GM23338 (cell line): ENCODE measurements at places on chromosomes 16 and 17. TPM values are rescaled to one million over a fixed set of nuclear protein-coding genes. Genes with fewer than 3 reads are reported as not detected.

- H3K4me3 ChIP-seq, result peak within 1 kb of the TSS; percentile 61
- no peaks in the 10 kb centered on the region for H3K36me3 ChIP-seq
- H3K27ac ChIP-seq, result no peak within 1 kb of the TSS
- peaks cover 34% of the 10 kb centered on the region for H3K4me1 ChIP-seq
- peak; percentile 83 for DNase-seq
These were observed at the start of gene TPPP3 for GRCh38 chr16:67393111-67393787. TSS of gene TPPP3 (minus strand) at chr16:67393498. CDS start at chr16:67391111, 2,387 bp downstream.

Gene NPIPB8
- 0.14 TPM in 1 of 2 replicates, not detected in the other for total RNA-seq

- no peaks in the 10 kb centered on the region for H3K36me3 ChIP-seq
- H3K27ac ChIP-seq, result no peak overlapping the region
- no peak overlapping the region for H3K4me3 ChIP-seq
- H3K27me3 ChIP-seq, result no peaks in the 10 kb centered on the region
- H3K4me1 ChIP-seq, result peaks cover 10% of the 10 kb centered on the region
- no peak for DNase-seq
These were observed 16.3 kb downstream of the FAM117A start for GRCh38 chr17:49747632-49748031.

DNA sequence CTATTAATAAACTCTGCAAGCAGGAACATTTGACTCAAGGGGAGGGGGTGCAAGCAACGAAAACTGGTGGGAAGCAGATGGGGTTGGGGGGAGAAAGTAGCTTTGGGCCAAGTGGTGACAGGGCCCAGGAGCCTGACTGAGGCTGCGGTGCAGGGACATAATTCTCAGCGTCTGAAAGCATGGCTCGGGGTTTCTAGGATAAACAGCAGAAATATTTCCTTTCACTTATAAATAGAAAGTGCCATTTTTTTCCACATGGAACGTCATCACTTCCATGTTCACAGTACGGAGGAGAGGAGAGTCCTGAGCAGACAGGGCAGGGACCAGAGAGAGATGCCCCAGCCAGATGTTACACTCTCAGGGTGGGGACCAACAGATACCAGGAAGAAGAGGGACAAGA lies 197.1 kb downstream of the ZFHX3 start:
- DNase-seq, result no peak
- no peak overlapping the region for H3K27ac ChIP-seq
- no peaks in the 10 kb centered on the region for H3K27me3 ChIP-seq
- no peak overlapping the region for H3K4me3 ChIP-seq

Gene MMP2
- total RNA-seq, result 40.2 and 43.8 TPM in 2 replicates

Gene MT1A
- total RNA-seq, result not detected in 2 replicates

- no peak for DNase-seq
- no peak overlapping the region for H3K4me3 ChIP-seq
- no peaks in the 10 kb centered on the region for H3K36me3 ChIP-seq
- H3K4me1 ChIP-seq, result peaks cover 15% of the 10 kb centered on the region
- H3K27ac ChIP-seq, result no peak overlapping the region
- H3K27me3 ChIP-seq, result peaks cover 91% of the 10 kb centered on the region
These were observed 193.4 kb upstream of the CPHXL start for GRCh38 chr16:75919664-75920063.

Gene EVPLL
- total RNA-seq, result 0.12 and 0.42 TPM in 2 replicates

- H3K27ac ChIP-seq, result peak overlapping the region; percentile 36
- no peaks in the 10 kb centered on the region for H3K27me3 ChIP-seq
- peaks cover 21% of the 10 kb centered on the region for H3K4me1 ChIP-seq
- H3K4me3 ChIP-seq, result peak overlapping the region; percentile 100
These were observed 1.7 kb upstream of the LASP1 start for GRCh38 chr17:38867968-38868816.

Gene KRT33A
- not detected in 2 replicates for total RNA-seq

Gene TNFRSF17
- not detected in 2 replicates for total RNA-seq

GRCh38 chr16:57966204-57966771 lies 4.6 kb downstream of the CNGB1 start:
- no peaks in the 10 kb centered on the region for H3K4me1 ChIP-seq
- no peak overlapping the region for H3K4me3 ChIP-seq
- no peaks in the 10 kb centered on the region for H3K36me3 ChIP-seq
- DNase-seq, result no peak
- no peaks in the 10 kb centered on the region for H3K27me3 ChIP-seq

Gene SMPD3
- total RNA-seq, result 0.31 and 0.83 TPM in 2 replicates

Gene CLEC18A
- 0.16 and 0.90 TPM in 2 replicates for total RNA-seq

DNA sequence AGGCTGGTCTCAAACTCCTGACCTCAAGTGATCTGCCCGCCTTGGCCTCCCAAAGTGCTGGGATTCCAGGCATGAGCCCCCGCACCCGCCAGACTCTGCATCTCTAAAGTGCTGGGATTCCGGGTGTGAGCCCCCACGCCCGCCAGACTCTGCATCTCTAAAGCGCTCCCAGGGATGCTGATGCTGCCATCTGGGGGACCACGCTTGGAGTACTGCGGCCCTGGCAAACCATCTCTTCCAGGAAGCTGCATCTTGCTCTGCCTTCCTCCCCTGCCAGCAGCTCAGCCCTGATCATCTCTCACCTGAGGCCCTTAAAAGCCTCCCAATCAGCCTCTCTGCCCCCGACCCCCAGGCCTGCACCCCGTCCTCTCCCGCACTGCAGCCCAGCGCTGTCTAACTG lies 4.1 kb downstream of the CEP295NL start:
- H3K4me3 ChIP-seq, result 0 out of 2 replicates have a peak overlapping the region, but pooled peaks have one; percentile 12
- peak; percentile 41 for DNase-seq
- no peaks in the 10 kb centered on the region for H3K36me3 ChIP-seq
- no peaks in the 10 kb centered on the region for H3K27me3 ChIP-seq

DNA sequence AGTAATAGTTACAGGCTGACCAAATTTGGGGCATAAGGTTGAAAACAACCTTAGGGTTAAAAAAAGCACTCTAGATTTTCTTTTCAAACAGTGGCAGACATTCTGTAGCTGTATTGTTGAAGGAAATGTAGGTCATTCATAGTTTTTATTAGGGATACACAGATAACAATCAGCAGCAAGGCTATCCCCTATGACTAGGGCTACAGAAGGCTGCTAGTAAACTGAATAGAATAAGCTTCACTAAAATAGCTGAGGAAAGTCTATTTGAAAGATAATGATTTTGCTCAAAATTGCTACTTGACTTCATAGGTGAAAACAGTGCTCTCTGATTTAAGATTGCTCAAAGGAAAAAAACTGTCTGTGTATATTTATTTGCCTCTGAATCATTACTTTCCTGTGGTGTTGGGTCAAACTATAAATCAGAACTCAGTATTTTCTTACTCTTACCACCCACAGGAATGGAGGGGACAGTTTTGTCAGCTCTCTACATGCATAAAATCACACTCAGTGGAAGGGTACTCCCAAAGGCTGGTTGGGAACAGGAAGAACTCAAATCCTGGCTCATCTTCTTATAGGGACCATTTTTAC lies 24.8 kb downstream of the RPGRIP1L start:
- H3K27ac ChIP-seq, result no peak overlapping the region
- no peaks in the 10 kb centered on the region for H3K36me3 ChIP-seq
- H3K4me3 ChIP-seq, result no peak overlapping the region
- peaks cover 13% of the 10 kb centered on the region; the same call in 1 of the 2 replicates for H3K4me1 ChIP-seq

DNA sequence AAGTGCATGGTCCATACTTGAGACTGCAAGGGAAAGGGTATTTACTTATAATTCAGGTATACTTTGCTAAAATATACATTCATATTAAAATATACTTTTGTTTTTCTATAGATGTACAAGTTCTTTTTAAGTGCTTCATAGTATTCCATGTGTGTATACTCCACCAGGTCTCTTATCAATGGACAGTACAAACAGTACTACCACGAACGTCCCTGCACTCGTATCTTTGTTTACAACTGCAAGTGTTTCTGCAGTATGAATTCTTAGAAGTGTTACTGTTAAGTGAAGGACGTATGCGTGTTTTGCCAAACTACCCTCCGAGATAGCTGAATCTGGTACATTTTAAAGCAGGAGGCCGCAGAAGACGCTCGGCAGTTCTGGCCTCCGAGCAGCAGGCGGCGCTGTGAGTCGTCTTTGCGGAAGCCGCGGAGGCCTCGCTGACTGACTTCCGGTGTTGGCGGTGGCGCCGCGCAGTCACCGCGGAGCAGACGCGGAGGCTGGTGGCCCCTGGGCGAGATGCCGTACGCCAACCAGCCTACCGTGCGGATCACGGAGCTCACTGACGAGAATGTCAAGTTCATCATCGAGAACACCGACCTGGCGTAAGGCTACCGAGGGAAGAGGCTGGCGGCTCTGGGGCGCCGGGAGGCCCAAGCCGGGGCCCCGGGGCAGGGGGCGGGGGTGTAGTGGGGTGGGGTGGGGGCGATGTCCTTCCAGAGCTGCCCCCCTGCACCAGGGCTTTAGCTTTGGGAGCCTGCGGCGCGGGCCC lies at the start of gene POLR2C:
TSS of gene POLR2C (plus strand) at position 471 of the 769 bp plus-strand sequence. CDS start at position 517, 46 bp downstream.
- no peak within 1 kb of the TSS for H3K27ac ChIP-seq
- peak; percentile 91 for DNase-seq
- peaks cover 29% of the 10 kb centered on the region for H3K36me3 ChIP-seq
- H3K4me3 ChIP-seq, result peak within 1 kb of the TSS; percentile 98

Gene HCRT
- not detected in 2 replicates for total RNA-seq

DNA sequence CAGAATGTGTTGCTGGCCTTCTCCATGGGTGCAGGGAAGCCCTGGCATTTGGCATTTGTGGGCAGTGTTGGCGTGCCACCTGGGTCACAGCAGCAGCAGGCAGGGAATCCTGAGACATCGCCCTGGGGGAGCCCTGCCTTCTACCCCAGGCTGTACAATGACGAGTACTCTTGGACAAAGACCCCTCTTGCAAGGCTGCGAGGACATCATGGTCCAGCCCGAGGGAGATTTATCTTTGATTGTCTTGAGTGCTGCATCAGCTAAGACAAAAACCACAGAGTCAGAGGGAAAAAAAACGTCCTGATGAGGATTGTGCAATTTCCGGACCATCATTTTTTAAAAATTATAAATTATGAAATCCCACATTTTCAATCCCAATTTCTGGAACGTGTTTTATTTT lies 3.7 kb downstream of the CRISPLD2 start:
- no peaks in the 10 kb centered on the region for H3K36me3 ChIP-seq
- peaks cover 20% of the 10 kb centered on the region for H3K27me3 ChIP-seq
- no peak overlapping the region for H3K27ac ChIP-seq
- DNase-seq, result no peak
- H3K4me3 ChIP-seq, result no peak overlapping the region

DNA sequence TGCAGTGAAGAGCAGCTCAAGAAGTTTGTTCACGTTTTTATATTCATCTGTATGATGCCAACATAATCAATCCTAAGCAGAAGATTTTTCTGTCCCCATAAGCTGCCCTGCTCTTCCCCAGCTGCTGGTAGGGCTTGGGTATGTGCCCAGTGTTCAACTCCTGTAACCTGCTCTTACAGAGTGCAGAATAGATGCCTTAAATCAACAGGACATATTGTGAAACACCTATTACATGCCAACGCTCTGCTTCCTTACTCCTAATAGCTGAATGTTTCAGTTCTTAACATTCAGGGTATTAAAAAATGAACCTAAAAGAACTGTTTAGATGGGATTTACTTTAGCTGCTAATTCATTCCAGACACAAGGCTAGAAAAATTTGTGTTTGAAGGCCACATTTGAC lies 190.9 kb downstream of the HS3ST3A1 start:
- H3K27ac ChIP-seq, result no peak overlapping the region
- no peak for DNase-seq
- no peaks in the 10 kb centered on the region for H3K36me3 ChIP-seq
- no peaks in the 10 kb centered on the region for H3K27me3 ChIP-seq
- H3K4me3 ChIP-seq, result no peak overlapping the region
- peaks cover 8% of the 10 kb centered on the region for H3K4me1 ChIP-seq

DNA sequence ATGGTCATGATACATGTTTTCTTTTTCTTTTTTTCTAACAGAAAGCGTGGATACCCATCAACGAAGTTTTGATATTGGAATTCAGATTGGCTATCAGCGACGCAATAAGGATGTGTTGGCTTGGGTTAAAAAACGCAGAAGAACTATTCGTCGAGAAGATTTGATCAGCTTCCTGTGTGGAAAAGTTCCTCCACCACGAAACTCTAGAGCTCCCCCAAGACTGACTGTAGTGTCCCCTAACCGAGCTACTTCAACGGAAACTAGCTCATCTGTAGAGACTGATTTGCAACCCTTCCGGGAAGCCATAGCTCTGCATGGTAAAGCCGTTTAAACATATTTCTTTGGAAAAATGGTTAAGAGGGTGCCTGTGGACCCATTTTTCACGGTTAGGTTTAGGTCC lies 11.5 kb downstream of the HAPSTR1 start:
- no peak overlapping the region for H3K4me3 ChIP-seq
- H3K36me3 ChIP-seq, result peaks cover 54% of the 10 kb centered on the region
- DNase-seq, result no peak

GRCh38 chr17:34474706-34475105 lies 104.7 kb upstream of the TMEM132E start:
- DNase-seq, result peak; percentile 51
- no peaks in the 10 kb centered on the region for H3K36me3 ChIP-seq
- H3K27ac ChIP-seq, result no peak overlapping the region
- H3K4me1 ChIP-seq, result no peaks in the 10 kb centered on the region

GRCh38 chr17:61261001-61261637 lies 138.5 kb upstream of the TBX2 start:
- H3K4me3 ChIP-seq, result no peak overlapping the region
- H3K36me3 ChIP-seq, result no peaks in the 10 kb centered on the region
- peaks cover 6% of the 10 kb centered on the region; the same call in 1 of the 2 replicates for H3K4me1 ChIP-seq
- no peaks in the 10 kb centered on the region for H3K27me3 ChIP-seq
- no peak overlapping the region for H3K27ac ChIP-seq
- no peak for DNase-seq

GRCh38 chr16:84709609-84710008 lies 9.8 kb downstream of the USP10 start:
- H3K4me1 ChIP-seq, result peaks cover 58% of the 10 kb centered on the region
- no peak for DNase-seq
- no peaks in the 10 kb centered on the region for H3K36me3 ChIP-seq
- H3K27me3 ChIP-seq, result no peaks in the 10 kb centered on the region
- H3K4me3 ChIP-seq, result no peak overlapping the region

DNA sequence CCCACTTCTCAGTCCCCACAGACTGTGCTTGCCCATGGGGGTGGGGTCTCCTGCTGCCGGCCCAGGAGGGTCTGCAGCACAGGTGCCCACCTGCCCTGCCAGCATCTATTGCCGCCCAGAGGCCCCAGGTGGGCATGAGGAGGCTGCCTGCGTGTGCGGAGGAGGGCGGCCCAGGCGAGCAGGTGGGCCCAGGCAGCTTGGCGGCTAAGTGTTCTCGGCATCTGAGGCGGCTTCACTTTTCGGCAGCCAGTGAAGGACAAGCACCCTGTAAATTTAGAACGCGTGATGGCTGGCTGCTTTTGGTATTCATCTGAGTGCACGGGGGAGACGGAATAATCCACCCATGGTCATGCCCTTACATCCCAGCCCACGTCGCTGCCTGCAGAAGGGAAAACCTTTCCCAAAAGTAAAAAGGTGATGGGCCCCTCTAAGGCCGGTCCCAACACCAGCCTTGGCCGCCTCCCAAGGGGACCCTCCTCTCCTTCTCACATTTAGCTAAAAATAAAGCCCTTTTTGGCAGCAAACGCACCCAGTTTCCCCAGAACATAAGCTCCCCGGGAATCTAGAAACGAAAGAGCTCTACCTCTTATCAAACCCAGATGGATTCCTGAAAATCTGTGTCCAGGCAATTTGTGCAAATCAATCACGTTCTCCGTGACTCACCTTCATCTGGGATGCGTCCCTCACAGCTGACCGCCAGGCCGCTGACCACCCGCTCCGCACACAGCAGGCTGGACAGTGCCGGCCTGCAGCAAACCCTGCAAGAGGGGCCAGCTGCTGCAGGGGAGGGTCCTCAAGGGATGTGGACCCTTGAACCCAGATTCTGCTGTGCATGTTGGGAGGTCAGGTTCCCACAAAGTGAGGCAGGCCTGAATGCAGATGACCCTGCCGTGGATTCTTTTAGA lies 79.4 kb downstream of the RBFOX3 start:
- H3K4me1 ChIP-seq, result peaks cover 6% of the 10 kb centered on the region; the same call in 1 of the 2 replicates
- no peak overlapping the region for H3K4me3 ChIP-seq
- no peak for DNase-seq
- no peak overlapping the region for H3K27ac ChIP-seq

Gene ZSCAN10
- total RNA-seq, result 434 and 519 TPM in 2 replicates
